ENCODE measurements at places on chromosomes 2 and 18.

- DNase-seq, result no peak
Measured at GRCh38 chr2:57802243-57802642, 244.4 kb upstream of the VRK2 start.

DNA sequence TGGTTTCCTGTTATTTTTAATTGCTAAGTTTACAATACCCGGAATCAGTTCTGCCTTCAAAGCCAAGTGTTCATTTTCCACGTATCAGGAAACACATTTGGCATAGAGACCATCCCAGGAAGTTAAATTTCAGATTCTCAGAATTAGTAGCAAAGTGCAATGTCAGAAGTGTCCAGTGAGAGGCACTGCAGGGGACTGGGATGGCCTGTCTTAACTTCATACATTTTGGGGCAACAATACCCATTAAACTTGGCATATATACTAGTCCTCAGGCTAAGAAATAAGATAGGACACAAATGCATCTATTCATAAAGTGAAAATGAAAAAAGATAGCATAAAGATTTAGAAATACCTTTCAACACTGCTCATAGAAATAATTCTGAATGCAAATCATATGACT, 1.5 kb upstream of the IL1RL2 start:
- DNase-seq, result no peak

- no peak for DNase-seq
Measured at GRCh38 chr2:136777391-136777790, 12.0 kb downstream of the THSD7B start.

DNA sequence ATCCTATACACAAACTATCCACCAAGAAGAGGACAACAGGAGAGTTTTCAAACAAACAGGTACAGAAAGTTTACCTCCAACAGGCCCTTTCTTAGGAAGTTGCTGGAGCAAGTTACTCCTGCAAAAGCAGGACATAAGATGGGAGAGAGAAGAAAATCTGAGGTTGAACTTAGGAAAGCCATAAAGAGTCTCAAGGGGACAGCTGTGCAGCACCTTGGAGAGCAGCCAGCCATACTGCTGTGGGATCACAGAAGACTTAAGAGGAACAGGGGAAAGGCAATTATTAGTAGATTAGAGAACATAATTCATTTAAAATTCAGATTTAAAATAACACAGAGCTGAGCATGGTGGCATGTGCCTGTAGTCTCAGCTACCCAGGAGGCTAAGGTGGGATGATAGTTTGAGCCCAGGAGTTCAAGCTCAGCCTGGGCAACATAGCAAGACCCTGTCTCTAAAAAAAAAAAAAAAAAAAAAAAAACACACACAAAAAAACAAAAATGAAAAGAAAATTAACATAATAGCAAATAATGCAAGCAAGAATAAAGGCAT, 148.1 kb upstream of the SIX3 start:
- DNase-seq, result no peak

GRCh38 chr2:229815858-229816257, 101.5 kb upstream of the DNER start:
- DNase-seq, result no peak

- DNase-seq, result no peak
Measured at GRCh38 chr2:28320009-28320365, 72.7 kb upstream of the FOSL2 start.

DNA sequence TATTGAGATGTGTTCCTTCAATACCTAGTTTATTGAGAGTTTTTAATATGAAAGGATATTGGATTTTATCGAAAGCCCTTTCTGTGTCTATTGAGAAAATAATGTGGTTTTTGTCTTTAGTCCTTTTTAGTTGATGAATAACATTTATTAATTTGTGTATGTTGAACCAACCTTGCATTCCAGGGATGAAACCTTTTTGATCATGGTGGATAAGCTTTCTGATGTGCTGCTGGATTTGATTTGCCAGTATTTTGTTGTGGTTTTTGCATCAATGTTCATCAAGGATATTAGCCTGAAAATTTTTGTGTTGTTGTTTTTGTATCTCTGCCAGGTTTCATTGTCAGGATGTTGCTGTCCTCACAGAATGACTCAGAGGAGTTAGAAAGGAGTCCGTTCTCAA, 1710.4 kb downstream of the SUCLG1 start:
- no peak for DNase-seq

DNA sequence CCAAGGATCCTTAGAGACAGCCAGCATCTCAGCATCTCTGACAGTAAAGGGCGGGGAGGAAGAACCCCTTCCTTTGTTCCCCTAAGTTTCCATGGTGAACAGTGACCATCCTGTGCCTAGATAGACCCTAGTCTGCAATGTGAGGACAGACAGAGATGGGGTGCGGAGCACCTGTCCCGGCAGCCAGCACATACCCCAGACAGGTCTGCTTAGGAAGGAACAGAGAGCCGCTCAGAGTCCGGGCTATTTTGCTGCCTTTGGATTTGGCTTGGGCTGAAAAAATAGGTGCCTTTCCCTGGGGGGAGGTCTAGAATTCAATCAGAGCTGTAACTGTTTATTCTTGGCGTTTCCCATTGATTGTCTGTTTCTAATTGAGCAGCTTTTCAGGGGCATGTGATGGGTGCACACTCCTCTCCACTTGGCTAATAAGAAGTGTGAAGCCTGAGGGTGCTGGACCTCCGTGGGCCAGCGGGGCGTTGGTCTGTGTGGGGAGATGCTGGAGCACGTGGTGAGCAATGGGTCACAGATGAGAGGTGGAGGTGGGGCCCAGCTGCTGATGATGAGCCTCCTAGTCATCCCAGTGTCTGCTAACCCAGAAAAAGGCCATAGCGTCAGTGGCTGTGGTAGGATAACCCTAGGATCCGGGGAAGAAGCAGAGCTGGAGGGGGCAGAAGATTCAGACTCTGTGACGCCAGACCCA, 236.8 kb downstream of the SEPTIN10 start:
- no peak for DNase-seq

GRCh38 chr2:49005261-49005660, 149.1 kb downstream of the FSHR start:
- no peak for DNase-seq

DNA sequence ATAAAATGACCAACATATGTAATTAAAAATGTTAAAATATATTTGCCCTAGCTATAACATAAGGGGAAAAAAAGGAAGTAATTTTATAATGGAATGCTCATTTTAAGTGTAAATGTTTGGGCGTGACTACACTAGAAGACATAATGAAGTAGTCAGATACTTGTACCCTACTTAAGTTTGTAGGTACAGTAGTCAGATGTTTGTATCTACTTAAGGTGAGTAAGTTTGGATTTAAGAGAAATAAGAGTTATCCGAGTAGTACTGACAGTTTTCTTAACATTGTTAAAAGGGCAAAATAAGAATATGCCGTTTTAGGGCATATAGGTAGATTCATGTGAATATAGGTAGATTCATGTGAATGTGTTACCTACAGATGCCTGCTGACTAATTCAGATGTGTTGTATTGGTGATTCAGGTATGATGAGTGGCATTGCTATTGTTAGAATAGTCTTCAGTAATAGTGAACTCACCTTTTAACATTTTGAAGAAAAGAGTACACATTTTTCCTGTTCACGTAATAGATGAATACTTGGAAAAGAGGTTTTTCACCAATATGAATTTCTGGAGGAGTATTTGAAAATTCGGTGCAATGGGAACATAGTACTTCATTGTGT, 14.9 kb downstream of the VAPA start:
- DNase-seq, result no peak

DNA sequence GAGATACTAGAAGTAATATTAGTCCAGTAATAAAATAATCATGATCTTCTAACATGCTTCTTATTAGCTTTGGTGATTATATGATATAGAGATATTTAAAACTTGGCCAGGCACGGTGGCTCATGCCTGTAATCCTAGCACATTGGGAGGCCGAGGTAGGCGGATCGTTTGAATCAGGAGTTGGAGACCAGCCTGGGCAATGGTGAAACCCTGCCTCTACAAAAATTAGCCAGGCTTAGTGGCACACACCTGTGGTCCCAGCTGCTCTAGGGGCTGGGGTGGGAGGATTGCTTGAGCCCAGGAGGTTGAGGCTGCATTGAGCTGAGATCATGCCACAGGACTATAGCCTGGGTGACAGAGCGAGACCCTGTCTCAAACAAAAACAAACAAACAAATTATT, 87.0 kb downstream of the WDR7 start:
- DNase-seq, result no peak

GRCh38 chr18:67926929-67927864, 410.7 kb upstream of the DSEL start:
- no peak for DNase-seq

GRCh38 chr2:25176541-25177181, 8.3 kb upstream of the POMC start:
- DNase-seq, result no peak

GRCh38 chr18:31219395-31219794, 56.7 kb upstream of the DSC1 start:
- DNase-seq, result no peak

DNA sequence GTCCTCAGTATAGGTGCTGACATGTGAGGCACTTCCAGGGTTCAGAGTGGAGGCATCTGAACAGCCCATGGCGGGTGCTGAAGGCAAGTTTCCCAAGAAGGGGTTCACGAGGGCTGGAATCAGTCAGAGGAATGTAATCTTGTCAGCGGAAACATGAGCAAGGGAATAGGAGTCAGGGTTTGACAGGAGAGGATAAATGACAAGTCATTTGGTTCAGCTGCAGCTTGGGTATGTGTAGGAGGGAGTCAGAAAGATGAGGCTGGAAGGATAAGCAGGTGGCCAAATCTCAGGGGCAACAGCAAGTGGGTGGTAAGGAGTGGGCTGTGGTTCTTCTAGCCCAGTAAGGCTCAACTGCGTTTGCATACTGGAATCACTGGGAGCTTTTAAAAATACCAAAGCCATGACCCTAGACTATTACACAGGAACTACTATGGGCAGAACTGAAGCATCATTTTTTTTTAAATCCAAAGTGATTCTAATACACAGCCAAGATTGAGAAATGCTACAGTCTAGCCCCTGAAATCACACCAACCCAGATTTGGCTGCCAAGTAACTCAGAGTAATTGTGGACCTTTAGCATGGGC, 41.8 kb upstream of the NAB1 start:
- no peak for DNase-seq

DNA sequence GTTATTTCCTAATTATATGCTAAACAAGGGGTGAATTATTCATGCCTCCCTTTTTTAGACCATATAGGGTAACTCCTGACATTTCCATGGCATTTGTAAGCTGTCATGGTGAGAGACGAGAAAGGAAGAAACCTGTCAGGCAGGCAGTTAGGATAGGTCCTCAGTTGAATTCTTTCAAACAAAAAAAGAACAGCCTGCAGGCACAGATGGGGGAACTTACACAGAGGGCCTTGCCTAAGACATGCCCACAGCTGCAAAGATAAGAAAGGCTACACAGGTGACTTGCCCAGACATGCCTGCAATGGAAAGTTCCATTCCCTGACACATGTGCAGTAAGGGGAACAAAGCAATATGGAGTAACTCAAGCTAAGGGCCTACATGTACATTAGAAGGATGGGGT, 128.1 kb downstream of the TMEM163 start:
- DNase-seq, result no peak

- no peak for DNase-seq
Measured at GRCh38 chr2:197975931-197976519, 171.6 kb downstream of the PLCL1 start.

DNA sequence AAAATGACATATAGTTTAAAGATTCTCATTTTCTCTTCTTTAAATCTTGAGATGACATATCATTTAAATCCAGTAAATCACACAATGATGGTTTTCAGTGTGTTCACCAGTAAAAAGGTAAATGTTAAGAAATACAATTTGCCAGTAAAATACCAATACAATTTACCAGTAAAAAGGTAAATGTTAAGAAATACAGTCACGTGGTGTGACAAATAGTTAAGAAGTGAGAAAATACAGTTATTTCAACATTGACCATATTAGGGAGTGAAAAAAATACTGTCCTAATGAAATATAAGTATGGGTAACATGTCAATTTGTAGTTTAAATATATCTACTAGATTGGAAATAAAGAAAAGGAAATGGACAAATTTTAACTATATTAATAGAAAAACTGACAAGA, 80.5 kb downstream of the DLGAP1 start:
- no peak for DNase-seq

- DNase-seq, result no peak
Measured at GRCh38 chr2:169172151-169172735, 102.9 kb downstream of the DHRS9 start.

DNA sequence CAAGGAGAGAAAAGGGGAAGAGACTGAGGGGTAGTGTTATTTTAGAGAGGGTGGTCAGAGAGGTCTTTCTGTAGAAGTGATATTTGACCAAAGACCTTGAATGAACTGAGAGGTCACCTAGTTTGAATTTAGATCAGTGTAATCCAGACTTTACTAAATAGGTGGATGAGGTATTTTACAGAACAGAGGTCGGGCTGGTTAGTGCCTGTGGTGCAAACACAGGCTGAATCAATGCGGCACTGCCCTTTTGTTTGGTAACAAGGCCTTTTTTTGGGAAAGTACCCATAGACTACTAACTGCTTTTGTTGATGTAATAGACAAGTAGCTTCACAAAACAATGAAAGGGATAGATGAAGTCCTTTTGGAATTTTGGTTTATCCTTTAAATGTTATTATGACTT, 15.9 kb downstream of the RAPGEF4 start:
- no peak for DNase-seq

Measured in thoracic aorta (tissue), 2 donors.